ENCODE measurements at places on chromosomes 2 and 18. TPM values are rescaled to one million over a fixed set of nuclear protein-coding genes. Genes with fewer than 3 reads are reported as not detected.

- H3K27ac ChIP-seq, result no peak overlapping the region
- H3K4me1 ChIP-seq, result no peaks in the 10 kb centered on the region
- no peak overlapping the region for H3K4me3 ChIP-seq
- no peaks in the 10 kb centered on the region for H3K27me3 ChIP-seq
- DNase-seq, result peak; percentile 66
Observed at GRCh38 chr2:54360055-54360792, 95.9 kb upstream of the SPTBN1 start.

The FSHR gene
- 3.1 TPM for total RNA-seq

The TDRD15 gene
- not detected for total RNA-seq

GRCh38 chr18:8359076-8359475 is 250.2 kb upstream of the RAB12 start:
- no peak overlapping the region for H3K4me3 ChIP-seq
- no peak for DNase-seq
- no peaks in the 10 kb centered on the region for H3K4me1 ChIP-seq
- no peak overlapping the region for H3K27ac ChIP-seq
- no peaks in the 10 kb centered on the region for H3K36me3 ChIP-seq
- no peaks in the 10 kb centered on the region for H3K27me3 ChIP-seq

- DNase-seq, result no peak
- no peaks in the 10 kb centered on the region for H3K36me3 ChIP-seq
- H3K4me1 ChIP-seq, result no peaks in the 10 kb centered on the region
- H3K27ac ChIP-seq, result no peak overlapping the region
- H3K27me3 ChIP-seq, result no peaks in the 10 kb centered on the region
- H3K4me3 ChIP-seq, result no peak overlapping the region
Observed at GRCh38 chr18:67876871-67877270, 360.4 kb upstream of the DSEL start.
